GM12892 (cell line): ENCODE measurements at places on chromosomes 7 and 10.

DNA sequence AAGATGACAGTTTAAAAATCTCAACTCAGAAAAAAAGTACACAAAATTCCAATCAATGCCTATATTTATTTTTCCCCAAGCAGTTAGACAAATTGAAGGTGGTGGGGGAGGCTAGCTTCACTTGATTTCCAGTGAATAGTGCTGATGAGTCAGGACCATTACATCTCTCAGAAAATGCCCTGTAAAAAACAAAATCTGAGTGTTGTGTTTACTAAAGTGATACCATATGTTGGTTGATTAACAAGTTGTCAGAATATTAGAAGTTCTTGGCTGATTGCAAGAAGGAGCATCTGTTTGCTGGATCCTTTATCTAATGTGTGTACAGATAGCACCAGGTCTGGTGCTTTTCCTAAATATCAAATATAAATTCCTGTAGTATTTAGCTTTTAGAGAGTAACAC is 31.3 kb upstream of the KIAA1217 start:
- DNase-seq: no peak

DNA sequence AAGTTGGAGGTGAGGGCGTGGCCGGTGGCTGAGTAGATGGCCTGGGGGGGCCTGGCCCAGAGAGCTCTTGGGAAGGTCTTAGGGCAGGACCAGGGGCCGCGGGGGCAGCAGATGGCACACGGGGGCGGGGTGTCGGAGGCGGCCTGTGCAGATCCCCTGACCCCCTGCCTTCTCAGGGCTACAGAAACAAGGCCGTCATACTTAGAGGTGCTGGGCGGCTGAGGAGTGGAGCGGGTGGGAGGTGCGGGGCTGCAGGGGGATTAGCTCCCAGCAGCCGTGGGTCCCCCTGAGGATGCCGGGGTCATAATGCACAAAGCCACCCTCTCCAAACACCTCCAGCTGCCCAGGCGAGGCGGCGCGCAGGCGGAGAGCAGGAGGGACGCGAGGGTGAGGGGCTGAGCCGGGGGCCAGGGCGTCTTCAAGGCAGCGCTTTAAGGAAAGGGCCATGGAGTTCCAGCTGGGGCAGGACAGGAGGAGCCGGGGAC is 40.4 kb upstream of the ZNF32 start:
- no peak for DNase-seq

DNA sequence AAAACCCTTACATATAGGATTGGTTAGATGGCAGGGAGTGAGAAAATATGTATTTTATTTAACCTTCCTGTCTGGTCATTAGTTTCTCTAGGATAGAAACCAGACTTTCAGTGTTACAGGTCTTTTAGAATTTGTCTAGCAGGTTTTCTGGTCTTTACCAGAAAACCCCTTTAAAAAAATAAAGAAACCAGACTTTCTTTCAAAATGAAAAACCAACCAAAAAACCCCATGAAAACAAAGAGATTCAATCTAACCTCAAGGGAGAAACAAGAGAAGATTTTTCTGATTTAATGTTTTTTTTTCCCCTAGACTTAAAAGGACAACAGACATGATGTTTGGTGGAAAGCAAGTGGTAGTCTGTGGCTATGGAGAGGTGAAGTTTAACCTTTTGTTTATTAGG is 28.7 kb upstream of the STRIP2 start:
- DNase-seq: no peak

DNA sequence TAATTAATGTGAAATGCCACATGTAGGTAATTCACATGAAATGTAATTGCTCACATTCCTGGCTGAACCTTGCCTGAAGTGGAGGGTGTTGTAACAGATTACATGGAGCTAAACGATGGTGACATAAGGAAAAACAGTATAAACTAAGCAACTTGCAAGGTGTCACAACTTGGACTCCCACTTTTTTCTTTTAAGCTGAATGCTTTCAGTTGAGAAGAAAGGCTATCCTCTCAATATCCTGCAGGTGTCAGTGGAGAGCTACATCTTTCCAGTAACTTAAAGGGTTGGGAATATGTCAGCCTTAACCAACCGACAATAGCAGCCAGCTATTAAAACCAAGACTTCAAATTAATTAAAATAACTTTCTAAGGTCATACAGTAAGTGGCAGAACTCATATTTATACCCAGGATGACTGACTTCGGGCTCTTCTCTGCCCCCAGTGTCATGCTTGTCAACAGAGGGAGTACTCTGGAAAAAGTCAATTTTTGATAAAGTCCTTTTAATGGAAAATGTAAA is 33.7 kb downstream of the NRBF2 start:
- no peak for DNase-seq
